ENCODE measurements at places on chromosomes 16 and 17.

DNA sequence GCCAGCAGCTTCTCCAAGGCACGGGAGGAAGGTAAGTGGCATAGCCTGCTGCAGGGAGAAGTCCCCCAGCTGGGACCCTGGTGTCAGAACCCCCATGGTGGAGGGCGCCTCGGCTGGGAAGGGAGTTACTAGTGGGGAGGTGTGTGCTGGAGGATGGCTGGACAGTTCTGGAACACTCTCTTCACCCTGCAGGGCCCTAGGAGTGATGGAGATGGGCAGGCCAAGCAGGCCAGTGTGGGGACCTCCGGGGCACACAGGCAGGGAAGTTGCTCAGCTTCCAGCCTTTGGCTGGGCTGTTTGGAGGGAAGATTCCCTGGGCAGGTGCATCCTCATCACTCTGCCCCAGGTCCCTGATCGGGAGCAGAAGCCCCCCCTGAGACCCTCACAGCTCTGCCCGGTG, 696 bp downstream of the C17orf99 start:
- no peak for DNase-seq

GRCh38 chr17:69228018-69228417, 606 bp downstream of the ABCA10 start:
- no peak for DNase-seq

DNA sequence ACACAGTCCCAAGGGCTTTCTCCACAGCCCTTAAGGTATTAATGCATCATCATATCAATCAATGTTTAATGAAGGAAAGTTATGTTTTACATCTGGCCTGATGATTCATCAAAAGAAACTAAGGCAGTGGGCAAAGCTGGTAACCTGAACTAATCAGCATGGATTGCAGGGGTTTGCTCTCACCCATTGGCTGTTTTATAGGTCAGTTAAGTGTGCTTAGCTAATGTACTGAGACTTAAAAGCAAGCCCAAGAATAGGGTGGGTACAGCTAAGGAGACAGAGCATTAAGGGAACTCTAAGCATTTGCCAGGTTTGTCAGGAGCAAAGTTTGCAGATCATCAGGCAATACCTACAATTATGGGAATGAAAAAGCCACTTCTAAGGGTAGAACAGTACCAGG, 1247.6 kb downstream of the CDH8 start:
- no peak for DNase-seq

GRCh38 chr17:38602956-38603785, 2.6 kb downstream of the SRCIN1 start:
- no peak for DNase-seq

DNA sequence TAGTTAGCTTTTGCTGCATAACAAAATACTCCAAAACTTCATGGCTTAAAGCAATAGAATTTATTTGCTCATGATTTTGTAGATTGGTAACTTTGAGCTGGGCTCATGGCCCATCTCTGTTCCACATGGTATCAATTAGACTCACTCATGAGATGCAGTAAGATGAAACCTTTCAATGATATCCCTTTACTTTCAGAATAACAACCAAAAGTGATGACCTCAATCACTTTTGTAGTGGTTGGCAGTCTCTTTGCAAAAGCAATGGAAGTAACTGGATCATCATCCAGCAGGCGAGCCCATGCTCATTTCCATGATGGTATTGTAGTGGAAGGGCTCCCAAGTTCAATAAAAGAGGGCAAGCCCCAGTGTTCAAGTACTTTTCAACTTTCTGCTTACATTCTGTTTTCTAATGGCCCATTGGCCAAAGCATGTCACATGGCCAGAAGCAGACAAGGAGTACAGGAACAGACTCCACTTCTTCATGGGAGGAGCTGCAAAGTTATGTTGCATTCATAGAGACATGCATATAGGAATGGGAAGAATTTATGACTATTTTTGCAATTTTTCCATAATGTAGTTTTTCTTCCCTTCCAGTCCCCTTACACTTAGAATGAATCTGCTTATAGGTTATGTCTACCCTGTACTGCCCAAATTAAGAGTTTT, 41.7 kb downstream of the EFCAB5 start:
- no peak for DNase-seq

DNA sequence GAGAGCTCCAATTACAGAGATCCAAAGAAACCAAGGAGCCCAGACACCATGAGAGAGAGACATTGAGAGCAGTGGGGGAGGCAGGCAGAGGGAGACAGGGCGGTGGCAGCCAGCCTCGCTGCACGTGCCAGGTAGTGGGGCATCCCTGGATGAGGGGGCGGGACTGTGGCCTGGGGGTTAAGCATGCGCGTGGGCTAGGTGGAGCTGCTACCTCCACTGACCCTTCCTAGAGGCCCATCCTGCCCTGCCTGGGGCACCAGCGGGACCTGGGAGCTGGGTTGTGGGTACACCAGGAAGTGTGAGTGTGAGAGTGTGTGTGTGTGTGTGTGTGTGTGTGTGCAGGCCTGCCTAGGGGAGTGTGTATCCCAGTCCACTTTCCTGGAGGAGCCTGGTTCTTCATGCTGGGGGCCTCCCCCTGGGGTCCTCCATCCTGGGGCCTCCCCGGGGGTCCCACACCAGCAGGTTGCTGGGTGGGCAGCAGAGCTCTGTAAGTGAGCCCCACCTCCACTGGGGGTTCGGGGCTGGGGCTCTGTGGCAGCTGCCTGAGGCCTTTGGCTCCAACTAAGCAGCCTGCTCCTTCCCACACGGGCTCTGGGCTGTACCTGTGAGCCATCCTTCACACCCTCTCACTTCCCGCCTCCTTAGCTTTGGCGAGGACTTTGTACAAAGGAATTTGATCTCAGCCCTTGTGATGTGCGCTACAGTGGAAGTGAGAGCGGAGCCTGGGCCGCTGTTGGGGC, 127.4 kb downstream of the IRF8 start:
- no peak for DNase-seq

Data from SW480 (cell line).